ENCODE measurements at places on chromosomes 12 and 14.

DNA sequence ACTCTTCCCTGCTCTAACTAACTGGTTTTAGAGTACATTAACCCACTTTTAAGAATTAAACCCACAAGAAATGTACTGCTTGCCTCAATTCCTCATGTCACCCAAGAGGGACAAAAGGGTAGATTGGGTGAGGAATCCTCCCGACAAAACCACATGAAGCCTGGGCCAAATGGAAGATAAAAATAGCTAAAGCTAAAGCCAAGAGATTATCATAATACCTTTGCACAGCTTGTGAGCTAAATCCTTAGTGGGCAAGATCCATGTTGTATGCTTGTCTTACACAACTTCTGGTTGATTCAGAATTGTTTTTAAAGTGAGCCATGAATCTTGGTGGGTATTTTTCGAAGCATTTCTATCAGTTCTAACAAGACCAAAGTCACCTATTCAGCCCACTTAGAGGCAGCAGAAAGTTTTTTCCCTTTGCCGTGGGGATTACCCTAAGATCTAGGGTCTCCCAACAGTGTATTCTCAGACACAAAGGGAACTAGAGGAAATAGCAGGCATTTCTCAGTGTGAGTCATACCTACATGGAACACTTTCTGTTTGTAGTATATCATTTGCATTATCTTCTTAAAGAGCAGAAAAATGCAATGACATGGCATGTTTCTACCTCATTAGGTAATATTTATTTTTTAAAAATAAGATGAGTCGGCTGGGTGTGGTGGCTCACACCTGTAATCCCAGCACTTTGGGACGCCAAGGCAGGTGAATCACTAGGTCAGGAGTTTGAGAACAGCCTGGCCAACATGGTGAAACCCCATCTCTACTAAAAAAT lies 616.6 kb downstream of the KCNH5 start:
- DNase-seq, result no peak

DNA sequence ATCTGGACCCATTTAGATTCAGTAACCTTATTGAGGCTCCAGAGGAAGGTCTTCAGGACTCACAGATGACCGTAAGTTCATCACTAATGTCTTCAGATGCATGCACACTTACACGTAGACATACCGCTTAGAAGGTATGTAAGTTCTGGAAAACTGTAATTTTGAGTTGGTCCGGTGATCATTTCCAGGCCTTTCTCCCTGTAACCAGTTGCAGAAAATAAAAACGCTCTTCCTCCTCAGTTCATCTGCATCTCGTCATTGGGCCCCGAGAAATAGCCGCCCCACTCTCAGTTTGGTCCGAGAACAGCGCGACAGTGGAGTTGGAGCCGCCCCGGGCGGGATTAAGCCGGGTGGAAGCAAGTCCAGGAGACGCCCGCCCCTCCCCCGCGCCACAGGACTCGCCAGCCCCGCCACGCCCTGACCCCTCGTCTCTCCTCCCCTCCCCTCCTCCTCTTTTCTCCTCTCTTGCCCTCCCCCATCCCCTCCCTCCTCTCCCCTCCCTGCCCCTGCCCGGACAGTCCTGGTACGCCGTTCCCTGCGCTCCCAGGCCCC lies 83.7 kb downstream of the TNFAIP2 start:
- no peak for DNase-seq

- DNase-seq, result no peak
These were observed 280.0 kb upstream of the RTL1 start for GRCh38 chr14:101183376-101184103.

DNA sequence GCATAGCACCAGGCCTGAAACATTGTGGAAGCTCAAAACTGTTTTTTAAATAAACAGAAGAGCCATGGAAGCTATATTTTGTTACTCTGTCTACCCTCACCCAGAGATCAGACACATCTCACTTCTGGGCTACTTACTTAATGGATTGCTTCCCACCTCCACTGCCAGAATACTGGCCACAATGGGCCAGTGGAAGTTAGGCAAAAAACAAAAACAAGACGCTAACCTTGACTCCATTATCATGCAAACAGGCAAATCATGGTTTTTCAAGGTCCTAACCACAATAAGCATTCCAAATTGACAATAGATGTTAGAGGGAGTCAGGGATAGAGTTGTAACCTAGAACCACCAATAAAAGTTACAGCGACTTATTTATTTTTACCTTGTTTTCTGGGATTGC lies 52.7 kb upstream of the PTCSC3 start:
- no peak for DNase-seq

GRCh38 chr14:37168721-37169120 lies 3.7 kb downstream of the SLC25A21 start:
- DNase-seq, result no peak

- DNase-seq, result peak; percentile 28
These were observed 4.5 kb downstream of the ACOT6 start for GRCh38 chr14:73616831-73617230.

GRCh38 chr12:96548384-96548783 lies 59.0 kb downstream of the CFAP54 start:
- no peak for DNase-seq

- no peak for DNase-seq
These were observed 216.7 kb downstream of the GRIN2B start for GRCh38 chr12:13764748-13765147.

- DNase-seq, result peak; percentile 50
These were observed 15.6 kb downstream of the SMUG1 start for GRCh38 chr12:54173066-54173726.

DNA sequence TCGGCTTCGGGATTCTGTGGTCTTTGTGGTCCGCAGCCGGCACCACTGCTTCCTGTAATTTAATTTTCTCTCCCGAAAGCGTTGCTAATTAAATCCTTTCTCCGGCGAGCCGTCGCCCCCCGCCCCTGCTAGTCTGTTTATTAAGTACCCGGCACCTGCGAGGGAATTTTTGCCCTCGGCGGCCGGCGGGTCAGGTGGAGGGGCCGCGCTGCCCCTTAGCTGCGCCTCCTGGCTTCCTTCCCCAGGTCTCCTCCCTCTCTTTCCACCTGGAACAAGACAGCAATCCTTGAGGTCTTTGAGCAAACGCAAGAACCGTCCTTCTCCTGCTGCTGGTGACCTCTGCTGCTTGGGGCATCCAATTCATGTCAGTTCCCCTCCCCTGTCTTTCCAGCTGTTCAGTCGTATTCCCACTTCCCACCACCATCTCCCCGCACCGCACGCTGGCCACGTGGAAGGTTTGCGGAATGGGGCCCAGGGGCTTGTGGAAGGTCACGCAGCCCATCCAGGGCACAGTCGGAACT lies 16.2 kb downstream of the ZDHHC22 start:
- no peak for DNase-seq

GRCh38 chr12:130054803-130055202 lies 107.5 kb upstream of the FZD10 start:
- no peak for DNase-seq

GRCh38 chr12:52057638-52058576 lies 6.7 kb downstream of the NR4A1 start:
- no peak for DNase-seq

- peak; percentile 40 for DNase-seq
These were observed 57.6 kb downstream of the BRMS1L start for GRCh38 chr14:35883677-35884293.

DNA sequence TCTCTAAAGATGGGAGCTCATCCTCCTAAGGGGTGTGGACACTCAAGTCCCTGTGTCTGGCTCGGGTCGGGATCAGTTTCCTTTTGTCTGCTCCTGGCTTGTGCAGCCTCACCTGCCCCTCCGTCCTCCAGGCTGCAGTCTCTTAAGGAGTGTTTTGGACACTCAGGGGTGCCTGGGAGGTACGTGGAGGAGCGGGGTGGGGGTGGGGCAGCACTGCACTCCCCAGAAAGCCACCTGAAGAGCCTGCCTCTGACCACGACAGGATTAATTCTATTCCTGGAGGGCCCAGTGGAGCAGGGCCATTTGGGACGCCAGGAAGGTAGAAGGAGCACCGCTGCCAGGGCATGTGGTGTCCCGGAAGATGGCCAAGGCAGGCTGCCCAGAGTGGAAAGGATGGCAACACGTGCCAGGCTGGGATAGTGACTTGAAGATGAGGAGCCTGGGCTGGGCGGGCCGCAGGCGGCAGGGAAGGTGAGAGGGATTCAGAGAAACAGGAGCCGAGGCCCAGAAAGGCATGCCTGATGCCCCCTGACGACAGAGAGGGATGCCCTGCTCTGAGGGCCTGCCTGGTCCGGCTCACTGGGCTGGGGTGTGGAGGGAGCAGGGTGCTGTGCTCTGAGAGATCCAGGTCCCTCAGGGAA lies 14.8 kb upstream of the LRTM2 start:
- no peak for DNase-seq

DNA sequence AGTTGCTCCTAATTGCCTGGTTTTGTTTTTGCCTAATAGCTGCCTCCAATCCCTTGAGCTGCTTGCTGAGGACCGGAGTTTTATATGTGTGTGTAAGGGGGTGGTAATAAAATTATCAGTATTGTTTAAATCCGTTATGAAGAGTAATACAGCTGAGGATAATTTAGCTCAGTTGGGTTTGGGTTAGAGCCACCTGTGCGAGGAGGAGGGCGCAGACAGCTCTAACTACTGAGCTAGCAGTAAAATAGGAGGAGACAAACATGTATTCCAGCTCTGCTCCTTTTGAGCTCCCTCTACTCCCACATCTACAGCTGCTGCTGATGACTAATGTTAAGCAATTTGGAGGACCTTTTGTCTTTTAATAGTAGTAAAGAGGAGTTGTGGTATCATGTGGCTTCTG lies 61.5 kb downstream of the SPATS2 start:
- peak; percentile 27 for DNase-seq

- DNase-seq, result peak; percentile 14
These were observed 1.3 kb upstream of the DYRK2 start for GRCh38 chr12:67647181-67647798.

All from COR-L47 (cell line).